ENCODE measurements at places on chromosomes 3 and 15.

GRCh38 chr3:165133188-165133899 lies 55.0 kb upstream of the SI start:
- no peak for DNase-seq

DNA sequence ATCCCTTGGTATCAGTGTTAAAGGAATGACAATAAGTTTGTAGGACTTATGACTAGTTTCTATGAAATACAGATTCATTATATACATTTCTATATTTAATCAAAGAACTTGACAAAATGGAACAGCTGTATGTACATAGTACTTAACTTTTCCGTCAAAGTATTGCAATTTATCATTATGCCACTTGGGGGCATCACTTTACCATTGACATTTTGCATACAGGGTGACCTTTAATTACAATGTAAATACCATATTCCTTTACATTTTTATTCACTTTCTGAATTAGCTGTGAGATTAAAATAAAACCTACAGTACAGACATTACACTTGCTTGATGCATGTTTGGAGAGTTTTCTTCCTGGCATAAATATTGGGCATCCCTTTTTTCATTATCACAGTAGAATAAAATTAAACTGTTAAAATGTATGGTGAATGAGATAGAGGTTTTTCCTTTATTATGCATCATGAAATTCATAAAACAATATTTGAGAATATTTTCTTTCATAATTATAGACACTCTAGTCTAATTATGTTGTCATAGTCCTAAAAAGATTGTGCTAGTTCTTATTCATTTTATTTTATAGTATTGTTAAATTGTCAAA lies 6.9 kb downstream of the NEK11 start:
- peak; percentile 72 for DNase-seq

- DNase-seq: peak; percentile 53
These were observed 8.9 kb downstream of the TNFAIP8L3 start for GRCh38 chr15:51085764-51086163.

- peak; percentile 14 for DNase-seq
These were observed 221.8 kb downstream of the THRB start for GRCh38 chr3:24272875-24273274.

GRCh38 chr3:2599471-2599870 lies 500.8 kb downstream of the CNTN4 start:
- DNase-seq: no peak

- no peak for DNase-seq
These were observed 391.9 kb upstream of the TBL1XR1 start for GRCh38 chr3:177589041-177589650.

GRCh38 chr15:90529371-90530249 lies at the start of gene CRTC3:
CRTC3 (plus strand) TSS chr15:90529923; CDS start chr15:90530072, 149 bp downstream.
- DNase-seq: peak; percentile 54

DNA sequence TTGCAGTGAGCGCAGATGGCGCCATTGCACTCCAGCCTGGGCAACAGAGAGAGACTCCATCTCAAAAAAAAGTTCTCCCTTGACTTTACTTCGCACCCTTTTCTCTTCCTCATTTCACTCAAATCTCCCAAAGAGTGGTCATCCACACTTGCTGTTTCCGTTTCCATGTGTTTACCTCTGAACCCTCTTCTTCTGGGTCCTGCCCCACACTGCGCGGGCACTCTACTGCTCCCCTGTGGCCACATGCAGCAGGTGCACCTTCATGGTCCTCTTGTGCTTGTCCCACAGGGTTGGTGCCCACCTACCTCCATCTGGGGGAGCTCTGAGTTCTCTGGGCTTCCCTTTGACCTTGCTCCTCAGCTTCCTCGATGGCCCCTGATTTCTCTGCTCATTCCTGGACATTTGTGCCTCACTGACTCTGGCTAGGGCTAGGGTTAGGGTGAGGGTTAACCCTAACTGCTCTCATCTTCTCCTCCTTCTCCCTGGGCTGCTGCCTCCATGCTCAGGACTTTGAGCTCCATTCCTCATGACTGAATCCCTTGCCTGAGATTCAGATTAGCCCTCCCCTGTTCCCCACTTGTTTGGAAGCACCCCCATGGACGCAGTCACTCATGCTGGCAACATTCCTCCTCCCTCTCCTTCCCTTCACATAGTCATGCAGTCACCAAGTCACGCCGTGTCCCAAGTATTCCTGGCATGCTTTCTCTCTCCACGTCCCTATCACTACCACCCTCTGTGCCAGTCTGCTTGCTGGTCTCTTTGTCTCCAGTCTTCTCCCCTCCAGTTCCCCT lies 26.6 kb upstream of the KY start:
- DNase-seq: no peak

- no peak for DNase-seq
These were observed 705.3 kb downstream of the NLGN1 start for GRCh38 chr3:174102866-174103265.

DNA sequence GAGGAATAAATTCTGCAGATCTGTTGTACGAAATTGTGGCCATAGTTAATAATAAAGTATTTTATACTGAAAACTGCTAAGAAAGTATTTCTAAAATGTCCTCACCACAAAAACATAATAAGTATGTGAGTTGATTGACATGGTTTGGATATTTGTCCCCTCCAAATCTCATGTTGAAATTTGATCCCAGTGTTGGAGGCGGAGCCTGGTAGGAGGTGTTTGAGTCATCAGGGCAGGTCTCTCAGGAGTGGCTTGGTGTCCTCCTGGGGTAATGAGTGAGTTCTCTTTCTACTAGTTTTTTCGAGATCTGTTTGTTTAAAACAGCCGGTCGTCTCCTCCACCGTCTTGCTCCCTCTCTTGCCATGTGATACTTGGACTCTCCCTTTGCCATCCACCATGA lies 424.1 kb upstream of the KCNMB2 start:
- DNase-seq: no peak

DNA sequence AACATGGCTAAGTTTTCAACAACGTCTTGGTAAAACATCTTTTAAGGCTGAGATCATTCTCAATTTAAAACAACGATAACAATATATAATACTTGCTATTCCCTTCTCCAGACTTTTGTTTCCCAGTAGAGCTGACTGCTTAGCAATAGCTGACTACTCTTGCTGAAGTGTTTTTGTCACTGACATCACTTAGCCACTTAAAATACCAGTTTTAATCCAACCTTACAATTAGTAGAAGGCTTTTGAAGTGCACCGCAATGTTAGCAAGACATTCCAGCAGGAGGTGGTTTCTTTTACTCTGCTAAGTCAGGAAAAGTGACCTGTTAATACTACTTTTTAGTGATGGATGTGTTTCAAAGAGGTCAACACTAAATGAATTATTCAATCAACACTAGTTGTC lies 28.7 kb upstream of the GBE1 start:
- DNase-seq: no peak

DNA sequence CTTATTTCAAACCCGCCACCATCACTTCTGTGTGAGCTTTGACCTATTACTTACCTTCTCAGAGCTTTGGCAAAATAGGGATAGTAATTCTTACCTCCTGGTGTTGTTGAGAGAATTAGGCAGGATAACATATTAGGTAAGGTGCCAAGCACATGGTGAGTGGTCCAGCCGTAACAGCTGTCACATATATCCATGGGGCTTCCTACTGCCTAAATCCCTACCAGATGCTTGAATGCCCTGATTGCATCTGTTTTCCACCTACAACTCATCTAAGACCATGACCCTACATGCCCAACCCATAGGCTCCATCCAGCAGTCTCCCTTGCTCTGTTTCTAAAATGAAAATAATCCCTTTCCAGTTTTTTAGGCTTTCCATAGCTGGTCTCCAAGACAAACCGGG lies 162.3 kb upstream of the NR2E3 start:
- DNase-seq: no peak

DNA sequence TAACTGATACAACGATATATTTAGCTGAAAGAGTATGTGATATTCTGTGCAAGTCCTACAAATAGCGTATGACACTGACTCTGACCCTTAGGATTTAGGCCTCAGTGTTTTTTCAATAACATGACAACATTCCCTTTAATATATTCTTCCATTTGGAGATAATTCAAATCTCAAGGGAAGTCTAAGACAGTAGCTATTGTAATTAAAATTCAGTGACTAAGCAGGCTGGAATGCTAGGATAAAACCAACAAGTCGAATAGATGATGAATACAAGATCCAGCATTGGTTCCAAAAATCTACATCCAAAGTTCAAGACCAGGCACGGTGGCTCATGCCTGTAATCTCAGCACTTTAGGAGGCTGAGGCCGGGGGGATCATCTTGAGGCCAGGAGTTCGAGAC lies 56.2 kb downstream of the QTRT2 start:
- peak; percentile 36 for DNase-seq

DNA sequence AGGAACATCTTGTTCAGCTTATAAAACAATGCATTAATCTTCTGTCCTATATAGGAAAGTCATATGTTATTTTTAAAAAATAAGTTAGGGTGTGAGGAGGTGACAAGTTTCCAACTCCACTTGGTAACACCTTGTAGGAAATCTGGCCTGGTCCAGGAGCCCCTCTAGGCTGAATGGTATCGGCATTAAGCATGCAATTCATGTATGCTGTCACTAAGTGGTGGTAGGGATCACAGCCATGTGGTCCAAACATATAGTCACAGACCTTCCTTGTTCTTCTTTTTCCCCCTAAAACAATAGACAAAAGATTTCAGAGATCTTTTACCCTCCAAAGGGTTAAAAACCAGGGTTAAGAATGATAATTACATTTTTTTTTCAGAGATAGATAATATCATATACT lies 4.2 kb upstream of the APBA2 start:
- DNase-seq: no peak

GRCh38 chr15:74277242-74277810 lies 41.2 kb downstream of the CCDC33 start:
- no peak for DNase-seq

DNA sequence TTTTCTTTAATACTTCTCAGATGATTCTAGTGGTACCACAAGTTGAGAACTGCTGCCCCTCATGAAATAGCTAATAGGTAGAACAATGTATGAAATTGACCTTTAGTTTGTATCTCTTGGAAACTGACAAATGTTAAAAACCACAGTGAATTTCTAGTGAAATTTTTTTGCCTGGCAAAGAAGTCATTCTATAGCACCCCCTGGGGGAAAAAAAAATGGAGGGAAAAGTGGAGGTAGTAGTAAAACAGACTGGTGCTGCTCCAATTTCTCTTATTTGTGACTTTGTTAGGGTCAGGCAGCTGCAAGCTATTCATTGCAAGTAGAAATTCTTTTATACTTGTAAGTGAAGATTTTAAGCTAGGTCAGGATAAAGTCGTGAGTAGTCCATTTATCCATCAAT lies 605.0 kb downstream of the NLGN1 start:
- no peak for DNase-seq

- peak; percentile 49 for DNase-seq
These were observed 120.1 kb upstream of the DPH6 start for GRCh38 chr15:35665896-35666536.

- no peak for DNase-seq
These were observed 43.6 kb upstream of the COL6A6 start for GRCh38 chr3:130473416-130473815.

- DNase-seq: peak; percentile 76
These were observed 492.8 kb upstream of the MDFIC2 start for GRCh38 chr3:70805061-70805889.

DNA sequence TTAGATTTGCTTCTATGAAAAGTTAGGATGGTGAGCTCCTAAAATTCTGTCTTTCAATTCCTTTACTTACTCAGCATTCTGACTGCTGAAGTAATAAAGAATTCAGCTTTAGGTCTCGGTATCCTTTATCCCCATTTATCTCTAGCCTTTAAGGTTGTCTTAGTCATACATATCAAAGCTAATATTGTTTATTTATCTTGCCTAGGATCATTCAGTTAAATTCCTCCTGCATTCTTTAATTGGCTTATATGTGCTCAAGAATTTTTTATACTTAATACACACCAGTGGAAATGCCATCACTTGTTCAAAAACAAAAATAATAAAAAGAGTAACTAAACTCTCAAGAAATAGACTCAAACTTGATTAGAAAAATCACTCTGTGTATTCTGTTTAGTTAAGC lies 507.0 kb downstream of the ZPLD1 start:
- no peak for DNase-seq

- DNase-seq: no peak
These were observed 74.0 kb downstream of the CHRNA7 start for GRCh38 chr15:32104061-32104995.
